Anterior cingulate cortex (tissue), 58 donors: ENCODE measurements at places on chromosomes 3 and 15.

- no peak for DNase-seq
Observed at GRCh38 chr3:59408047-59408624, 358.3 kb upstream of the CFAP20DC start.

GRCh38 chr3:148751461-148751860 lies 53.8 kb downstream of the AGTR1 start:
- DNase-seq = no peak

- no peak for DNase-seq
Observed at GRCh38 chr3:128217702-128218547, 64.6 kb downstream of the EEFSEC start.

DNA sequence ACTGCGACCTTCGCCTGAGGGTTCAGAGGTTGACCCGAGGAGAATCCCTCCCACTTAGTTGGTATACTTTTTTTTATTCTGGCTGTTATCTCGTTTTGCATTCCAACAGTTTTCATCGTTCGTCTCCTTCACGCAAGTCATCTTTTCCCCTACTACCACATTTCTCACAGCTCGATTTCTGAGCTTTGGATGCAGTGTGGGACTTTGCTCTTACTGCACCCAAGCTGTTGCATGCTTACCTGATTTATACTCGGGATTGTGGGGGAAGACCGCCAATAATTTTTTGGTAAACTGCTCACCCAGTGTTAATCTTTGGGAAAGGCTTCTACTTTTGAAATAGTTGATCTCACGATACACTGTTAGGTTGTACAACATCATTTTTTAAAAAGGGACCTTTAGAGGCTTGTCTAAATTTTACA lies 702 bp downstream of the TBC1D23 start:
- no peak for DNase-seq

GRCh38 chr3:13045241-13045903 lies 27.9 kb downstream of the IQSEC1 start:
- no peak for DNase-seq

GRCh38 chr3:84836961-84837360 lies 121.8 kb upstream of the CADM2 start:
- no peak for DNase-seq

DNA sequence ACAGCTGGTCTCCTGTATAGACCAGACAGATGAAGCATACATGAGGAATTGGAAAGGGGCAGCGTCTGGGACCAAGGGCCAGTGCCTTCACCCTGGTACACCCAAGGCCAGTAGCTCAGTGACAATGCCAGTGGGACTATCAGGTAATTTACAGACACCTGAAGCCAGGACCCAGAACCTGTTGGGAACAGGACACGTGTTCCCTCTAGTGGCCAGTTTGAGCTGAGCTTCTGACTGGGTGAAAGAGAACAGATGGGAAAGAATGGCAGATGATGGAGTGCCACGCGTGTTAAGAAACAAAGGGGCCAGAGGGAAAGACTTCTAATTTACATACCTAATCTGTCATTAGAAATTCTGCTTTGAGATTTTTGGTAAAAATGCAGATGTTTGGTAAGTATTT lies 5.1 kb upstream of the SLC25A38 start:
- DNase-seq = no peak

DNA sequence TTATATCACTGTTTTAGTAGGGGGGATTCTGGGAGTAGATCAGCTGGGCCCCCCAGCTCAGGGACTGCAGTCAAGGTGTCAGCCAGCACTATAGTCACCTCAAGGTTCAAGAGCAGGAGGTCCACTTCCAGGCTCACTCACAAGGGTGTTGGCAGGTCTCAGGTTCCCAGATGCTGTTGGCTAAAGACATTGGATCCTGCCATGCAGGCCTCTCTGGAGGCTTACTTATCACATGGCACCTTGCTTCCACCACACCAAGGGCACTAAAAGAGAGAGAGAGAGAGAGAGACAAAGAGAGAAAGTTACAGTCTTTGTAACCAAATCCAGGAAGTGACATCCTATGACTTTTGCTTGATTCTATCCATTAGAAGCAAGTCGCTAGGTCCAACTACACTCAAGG lies 7.5 kb upstream of the PPP1R14D start:
- DNase-seq = no peak

- DNase-seq = no peak
Observed at GRCh38 chr3:172268868-172269267, 179.4 kb downstream of the GHSR start.

DNA sequence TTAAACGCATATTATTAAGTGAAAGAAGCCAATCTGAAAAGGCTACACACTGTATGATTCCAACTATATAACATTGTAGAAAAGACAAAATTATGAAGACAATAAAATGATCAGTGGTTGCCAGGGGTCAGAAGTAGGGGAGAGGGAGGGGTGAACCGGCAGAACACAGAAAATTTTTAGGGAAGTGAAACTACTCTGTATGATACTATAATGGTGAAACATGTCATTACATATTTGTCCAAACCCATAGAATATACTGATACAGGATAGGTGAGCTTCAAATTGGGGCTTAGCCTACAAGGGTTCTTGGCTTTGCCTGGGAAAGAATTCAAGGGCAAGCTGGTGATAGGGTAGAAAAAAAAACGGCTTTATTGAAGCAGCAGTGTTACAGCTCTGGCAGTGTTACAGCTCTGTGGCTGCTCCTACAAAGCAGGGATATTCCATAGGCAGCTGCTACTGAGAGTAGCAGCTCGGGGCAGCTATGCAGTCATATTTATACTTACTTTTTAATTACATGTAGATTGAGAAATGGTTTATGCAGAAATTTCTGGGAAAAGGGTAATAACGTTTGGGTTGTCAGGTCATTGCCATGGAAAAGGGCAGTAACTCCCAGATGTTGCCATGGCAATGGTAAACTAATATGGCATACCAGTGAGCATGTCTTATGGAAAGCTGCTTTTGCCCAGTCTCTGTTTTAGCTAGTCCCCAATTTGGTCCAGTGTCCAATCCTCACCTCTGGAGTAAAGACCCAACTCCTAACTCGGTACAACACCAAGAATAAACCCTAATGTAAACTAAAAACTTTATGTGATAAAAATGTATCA lies 125.1 kb upstream of the SLC25A36 start:
- no peak for DNase-seq
